ENCODE measurements at places on chromosomes 1 and 21. TPM values are rescaled to one million over a fixed set of nuclear protein-coding genes. Genes with fewer than 3 reads are reported as not detected.

DNA sequence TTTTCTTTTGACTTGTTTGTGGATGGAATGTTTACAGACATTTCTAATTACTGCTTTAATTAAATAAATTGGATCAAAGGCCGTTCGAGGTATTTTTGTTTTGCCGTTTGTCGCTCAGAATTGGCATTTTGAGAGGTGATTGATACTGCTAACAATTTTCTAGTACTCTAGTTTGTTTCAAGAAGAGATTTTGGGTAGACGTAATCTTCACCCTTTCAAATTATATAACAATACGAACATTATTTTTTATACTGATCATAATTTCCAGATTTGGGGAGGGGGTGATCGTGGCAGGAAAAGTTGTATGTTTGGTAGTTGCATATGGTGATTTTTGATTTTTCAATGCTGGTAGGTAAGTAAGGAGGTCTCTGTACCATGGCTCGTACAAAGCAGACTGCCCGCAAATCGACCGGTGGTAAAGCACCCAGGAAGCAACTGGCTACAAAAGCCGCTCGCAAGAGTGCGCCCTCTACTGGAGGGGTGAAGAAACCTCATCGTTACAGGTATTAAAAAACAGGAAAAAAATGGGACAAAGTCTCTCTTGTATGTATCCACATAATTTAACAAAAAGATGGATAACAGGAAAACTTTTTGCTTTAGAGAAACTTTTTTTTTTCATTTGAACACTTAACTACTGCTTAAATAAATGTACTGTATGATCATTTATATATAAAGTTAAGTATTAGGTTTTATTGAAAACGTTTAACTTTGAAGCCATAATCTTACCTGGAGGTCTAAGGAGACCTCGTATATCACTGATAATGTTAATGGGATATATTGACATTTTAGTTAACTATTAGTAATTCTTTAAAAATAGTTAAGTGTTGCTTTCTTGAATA is 1.7 kb downstream of the H3-3A start:
- no peak for DNase-seq

GRCh38 chr1:177165069-177165439 is 542 bp upstream of the ASTN1 start:
- no peak for DNase-seq

DNA sequence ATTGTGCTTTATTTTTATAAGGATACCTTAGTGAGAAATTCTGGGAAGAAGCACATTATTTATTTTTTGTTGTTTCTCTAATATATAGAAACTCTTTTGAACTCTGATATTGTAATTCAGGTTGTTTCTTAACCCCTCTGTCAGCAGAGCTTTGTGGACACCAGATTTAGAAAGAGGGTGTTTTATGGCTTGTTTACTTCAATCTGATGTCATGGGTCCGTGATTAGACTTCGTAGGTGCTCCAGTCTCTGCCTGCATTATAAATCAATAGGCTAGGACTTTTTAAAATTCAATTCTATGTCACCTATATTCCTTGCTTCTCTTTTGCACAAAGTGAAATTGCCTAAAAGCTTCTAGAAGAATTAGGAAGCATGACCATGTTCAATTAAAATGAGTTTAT is 47.3 kb upstream of the CCDC190 start:
- DNase-seq: no peak

Gene AKR7A3
- 4.1 TPM for total RNA-seq

DNA sequence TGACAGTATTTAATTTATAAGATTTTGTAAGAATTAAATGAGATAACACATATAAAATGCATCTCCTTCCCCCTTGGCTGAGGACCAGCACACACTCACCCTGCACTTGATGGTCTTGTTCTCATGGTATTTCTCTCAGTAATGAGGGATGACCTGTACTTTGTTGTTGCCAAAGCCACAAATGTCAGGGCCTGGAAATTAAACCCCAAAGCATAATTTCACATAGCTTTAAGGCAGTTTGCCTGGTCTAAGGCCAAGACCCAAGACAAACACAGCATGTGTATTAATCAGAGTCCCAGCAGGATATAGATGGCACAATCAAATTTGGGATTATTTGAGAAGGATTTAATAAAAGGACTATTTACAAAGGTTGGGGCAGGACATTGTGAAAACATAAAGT is 48.6 kb upstream of the EPS15 start:
- no peak for DNase-seq

DNA sequence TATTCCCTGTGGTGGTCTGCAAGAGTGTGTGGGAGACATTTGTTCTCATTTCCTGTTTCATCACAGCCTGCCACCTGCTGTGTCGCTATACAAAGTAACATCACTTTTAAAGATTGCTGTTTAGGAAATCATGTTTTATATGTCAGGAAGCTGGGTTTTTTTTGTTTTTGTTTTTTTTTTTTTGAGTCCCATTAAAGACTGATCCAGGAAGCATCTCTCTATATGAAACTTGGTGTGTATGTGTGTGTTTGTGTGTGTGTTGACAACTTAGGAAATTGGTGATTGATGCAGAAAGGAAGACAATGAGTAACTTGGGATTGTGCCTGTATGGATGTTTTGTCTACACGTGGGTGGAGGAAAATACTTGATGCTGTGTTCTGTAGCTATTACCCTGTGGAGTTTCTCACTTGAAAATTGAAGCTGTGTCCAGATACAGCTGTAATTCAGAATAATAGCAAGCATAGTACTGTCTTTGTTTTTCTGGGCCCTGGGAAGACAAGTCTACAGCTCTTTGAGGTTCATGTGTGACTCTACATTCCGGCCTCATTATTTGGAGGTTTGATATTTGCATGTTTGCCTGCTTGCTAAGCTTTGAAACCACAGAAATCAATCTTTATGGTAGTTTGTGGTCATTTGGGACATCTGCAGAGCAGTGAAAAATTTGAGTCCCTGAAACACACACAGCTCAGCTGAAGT is 47.9 kb downstream of the LAMC1 start:
- no peak for DNase-seq
